ENCODE measurements at places on chromosomes 4 and X. TPM values are rescaled to one million over a fixed set of nuclear protein-coding genes. Genes with fewer than 3 reads are reported as not detected.

GRCh38 chr4:16289897-16290554, 63.8 kb upstream of the TAPT1 start:
- DNase-seq: no peak

Gene SSX2B
- total RNA-seq: not detected

DNA sequence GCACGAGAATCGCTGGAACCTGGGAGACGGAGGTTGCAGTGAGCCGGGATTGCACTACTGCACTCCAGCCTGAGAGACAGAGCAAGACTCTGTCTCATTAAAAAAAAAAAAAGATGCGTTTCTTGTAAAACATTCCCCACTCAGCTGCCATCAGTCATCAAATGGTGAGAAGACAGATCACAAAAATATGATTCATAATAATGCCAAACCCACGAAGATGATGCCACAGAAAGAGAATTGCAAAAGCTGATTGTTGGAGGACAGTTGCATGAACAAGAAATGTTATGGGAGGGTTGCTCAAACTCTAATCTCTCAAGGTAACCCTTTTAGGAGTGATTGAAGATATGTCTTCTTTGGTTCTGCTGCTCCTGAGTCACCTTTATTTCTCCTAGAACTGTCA, 21.4 kb upstream of the SMIM14 start:
- DNase-seq: no peak

GRCh38 chr4:24105327-24106038, 215.6 kb upstream of the PPARGC1A start:
- DNase-seq: no peak

DNA sequence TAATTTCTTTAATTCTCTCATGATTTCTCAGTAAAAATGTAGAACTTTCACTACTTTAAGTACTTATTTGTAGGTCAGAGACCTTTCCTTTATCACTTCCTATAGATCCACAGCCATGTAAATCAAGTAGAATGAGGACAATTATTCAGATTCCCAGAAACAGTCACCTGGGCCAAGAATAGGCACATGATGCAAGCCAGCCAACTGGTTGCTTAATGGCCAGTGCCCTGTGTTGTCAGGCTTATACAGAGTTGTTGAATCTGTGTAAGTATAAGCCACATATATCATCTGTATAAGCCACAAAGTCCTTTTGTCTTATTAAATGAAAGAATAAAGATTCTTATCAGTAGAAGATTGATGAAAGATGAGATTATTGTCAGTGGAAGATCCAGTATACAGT, 5.2 kb downstream of the BANK1 start:
- no peak for DNase-seq

- DNase-seq: no peak
These were observed 279.9 kb upstream of the TET2 start for GRCh38 chr4:104866809-104867208.

DNA sequence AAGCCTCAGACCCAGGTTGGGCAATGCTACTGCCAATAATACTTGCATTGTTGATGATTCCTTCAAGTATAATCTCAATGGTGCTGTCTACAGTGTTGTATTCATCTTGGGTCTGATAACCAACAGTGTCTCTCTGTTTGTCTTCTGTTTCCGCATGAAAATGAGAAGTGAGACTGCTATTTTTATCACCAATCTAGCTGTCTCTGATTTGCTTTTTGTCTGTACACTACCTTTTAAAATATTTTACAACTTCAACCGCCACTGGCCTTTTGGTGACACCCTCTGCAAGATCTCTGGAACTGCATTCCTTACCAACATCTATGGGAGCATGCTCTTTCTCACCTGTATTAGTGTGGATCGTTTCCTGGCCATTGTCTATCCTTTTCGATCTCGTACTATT, 7.4 kb downstream of the LPAR4 start:
- no peak for DNase-seq

- no peak for DNase-seq
These were observed 32.7 kb upstream of the LIMCH1 start for GRCh38 chr4:41505161-41505661.

DNA sequence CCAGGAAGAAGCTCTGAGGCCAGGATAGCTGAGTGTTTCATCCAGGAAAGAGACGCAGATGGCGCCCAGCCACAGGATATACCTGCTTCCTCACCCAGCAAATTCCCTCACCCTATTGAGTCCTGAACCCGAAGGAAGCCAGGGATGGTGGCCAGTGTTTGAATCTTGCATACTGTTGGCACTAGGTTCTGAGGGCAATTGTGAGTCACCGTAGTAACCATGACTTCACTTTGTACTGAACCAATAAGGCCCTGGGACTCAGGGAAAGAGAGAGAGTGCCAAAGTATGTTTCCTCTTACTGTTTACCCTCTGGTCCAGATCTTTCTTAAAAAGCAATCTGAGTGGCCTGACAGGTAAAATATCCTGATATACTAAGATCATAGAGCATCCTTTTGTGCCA, 25.6 kb upstream of the SMIM10L2A start:
- DNase-seq: no peak

DNA sequence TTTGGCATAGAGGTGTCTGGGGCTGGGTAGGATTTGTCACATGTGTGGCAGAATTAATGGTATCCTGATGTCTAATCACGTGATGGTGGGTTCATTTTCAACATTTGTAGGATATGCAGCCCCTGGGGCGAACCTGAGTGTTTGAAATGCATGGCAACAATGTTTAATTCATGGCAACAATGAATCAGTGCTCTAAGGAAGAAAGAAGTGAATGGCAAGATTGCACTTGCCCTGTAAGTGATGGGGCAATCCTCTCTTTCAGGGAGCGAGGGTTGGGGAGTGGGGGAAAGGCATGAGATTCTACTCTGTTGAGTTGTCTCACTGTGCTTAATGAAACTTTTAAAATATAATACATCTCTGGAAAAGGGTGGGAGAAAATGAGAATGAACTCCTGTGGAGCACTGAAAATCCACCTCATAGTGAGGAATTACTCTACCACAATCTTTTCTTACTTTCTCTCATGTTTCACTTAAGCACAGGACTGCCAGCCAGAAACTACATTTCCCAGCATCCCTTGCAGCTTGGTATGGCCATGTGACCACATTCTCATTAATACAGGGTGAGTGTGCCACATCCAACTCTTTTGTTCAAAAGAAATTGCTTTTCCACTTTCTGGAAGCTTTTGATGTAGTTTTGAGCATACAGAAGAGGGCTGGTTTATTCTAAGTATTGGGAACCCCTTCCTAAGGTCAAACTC, 64.0 kb upstream of the PGM2 start:
- DNase-seq: no peak

Gene LRCH2
- total RNA-seq: 8.4 TPM

DNA sequence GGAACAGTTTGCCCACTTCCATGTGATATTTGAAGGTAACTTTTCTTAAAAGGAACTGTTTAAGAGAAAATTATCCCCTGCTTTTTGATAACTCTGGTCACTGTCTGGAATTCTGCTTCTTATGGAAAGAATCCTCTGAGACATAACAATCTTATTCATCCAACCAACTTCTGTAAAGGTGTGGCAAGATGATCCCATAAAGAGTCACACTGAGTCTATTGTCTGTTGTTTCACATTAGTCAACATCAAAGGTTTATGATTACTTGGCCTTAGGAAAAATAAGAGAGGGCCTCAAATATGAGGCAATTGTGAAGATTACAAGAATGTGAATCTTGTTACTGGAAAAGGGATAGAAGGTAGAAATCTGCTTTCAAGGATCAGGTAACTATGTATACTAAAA, 88.0 kb upstream of the MAGEB18 start:
- DNase-seq: no peak

Gene NUDT6
- 5.4 TPM for total RNA-seq

Gene SPACA5
- total RNA-seq: not detected

Gene DTHD1
- 0.38 TPM for total RNA-seq

- no peak for DNase-seq
These were observed 986 bp downstream of the MTMR8 start for GRCh38 chrX:64394059-64394873.

Gene HTRA3
- 14.9 TPM for total RNA-seq

Gene IQCM
- total RNA-seq: not detected

Gene TRIM75
- total RNA-seq: not detected

GRCh38 chrX:118520216-118521206, 24.9 kb downstream of the DOCK11 start:
- no peak for DNase-seq

GRCh38 chr4:113447061-113447460, 314.5 kb downstream of the CAMK2D start:
- DNase-seq: no peak

- DNase-seq: no peak
These were observed 54.1 kb upstream of the ARHGAP24 start for GRCh38 chr4:85420831-85421230.

Gene EPGN
- not detected for total RNA-seq

Gene UNC5C
- 9.2 TPM for total RNA-seq

Gene FAM9B
- total RNA-seq: not detected

- DNase-seq: no peak
These were observed 11.0 kb upstream of the IL3RA start for GRCh38 chrX:1325515-1326116.

- no peak for DNase-seq
These were observed 327.8 kb upstream of the CXorf51B start for GRCh38 chrX:146481735-146482134.

- no peak for DNase-seq
These were observed 68.5 kb downstream of the BMPR1B start for GRCh38 chr4:94826206-94826605.

Gene IL9R
- total RNA-seq: 0.83 TPM

- no peak for DNase-seq
These were observed 59.8 kb downstream of the PTCHD1 start for GRCh38 chrX:23394421-23394820.

DNA sequence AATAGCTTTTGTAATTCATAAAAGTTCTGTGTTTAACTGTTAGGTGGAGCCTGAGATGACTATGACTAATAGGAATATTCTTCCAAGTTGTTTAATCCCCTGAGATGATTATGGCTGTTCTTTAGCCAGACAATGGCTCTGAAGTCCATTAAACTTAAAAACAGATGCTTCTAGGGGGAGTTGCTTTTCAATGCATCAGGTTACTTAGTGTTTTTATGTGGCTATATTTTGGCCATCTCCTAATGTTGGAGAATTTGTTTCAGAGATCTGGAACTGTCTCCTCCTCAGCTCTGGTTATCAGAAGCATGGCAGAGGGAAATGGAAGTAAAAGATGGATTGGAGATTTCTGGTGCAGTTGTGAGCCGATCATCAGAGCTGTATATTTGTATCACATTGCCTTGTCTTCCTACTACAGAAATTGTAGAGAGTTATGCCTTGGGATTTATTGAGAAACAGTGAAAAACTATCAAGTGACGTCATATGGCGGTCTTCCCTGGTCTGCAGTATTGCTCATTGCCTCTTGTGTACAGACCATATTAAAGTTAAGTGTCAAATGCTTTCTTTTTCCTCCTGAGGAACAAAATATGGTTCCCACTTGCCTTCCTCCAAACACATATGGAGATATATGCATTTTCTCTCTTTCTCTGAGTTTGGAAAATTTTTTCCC, 29.8 kb downstream of the SGMS2 start:
- no peak for DNase-seq

Gene SFRP2
- total RNA-seq: 313 TPM

Measured in posterior vena cava (tissue), 2 donors.